ENCODE measurements at places on chromosomes 3 and 15.

GRCh38 chr3:1734494-1735122 lies 364.1 kb upstream of the CNTN4 start:
- no peak for DNase-seq

- no peak for DNase-seq
Measured at GRCh38 chr3:64138046-64138445, 87.2 kb downstream of the PRICKLE2 start.

GRCh38 chr3:72043204-72044133 lies 258.5 kb upstream of the PROK2 start:
- DNase-seq = no peak

DNA sequence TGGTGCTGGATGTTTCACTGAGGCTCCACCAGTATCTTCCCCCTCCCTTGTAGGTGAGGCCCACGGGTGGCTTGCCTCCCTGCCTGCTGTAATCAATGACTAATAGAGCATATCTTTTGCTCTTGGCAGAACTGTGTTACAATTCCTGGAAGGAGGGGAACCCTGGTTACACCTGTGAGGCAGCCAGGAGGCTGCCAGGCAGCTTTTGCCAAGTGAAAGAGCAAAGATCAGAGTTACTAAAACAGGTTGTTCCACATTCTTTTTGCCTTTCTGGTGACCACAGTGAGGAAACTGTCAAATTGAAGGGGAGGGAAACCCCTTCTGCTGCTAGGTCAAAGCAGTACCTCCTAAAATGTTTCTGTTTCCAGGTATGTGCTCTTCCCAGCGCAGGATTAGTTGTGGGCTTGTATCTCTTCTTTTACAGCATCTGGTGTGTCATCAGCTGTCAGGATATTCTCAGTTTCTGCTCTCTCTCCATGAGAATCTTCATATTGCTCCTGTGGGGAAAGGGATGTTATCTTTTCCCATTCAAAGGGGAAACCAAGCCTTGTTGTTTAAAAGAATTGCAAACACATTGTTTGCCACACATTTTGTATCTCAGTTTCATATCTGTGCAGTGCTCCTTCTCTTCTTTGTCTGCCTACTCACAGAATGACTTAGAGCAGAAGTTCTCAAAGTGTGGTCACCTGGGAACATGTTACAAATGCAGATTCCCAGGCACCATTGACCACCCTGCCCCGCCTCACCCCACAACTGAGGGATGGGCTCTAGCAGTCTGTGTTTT lies 137.4 kb upstream of the UMPS start:
- no peak for DNase-seq

DNA sequence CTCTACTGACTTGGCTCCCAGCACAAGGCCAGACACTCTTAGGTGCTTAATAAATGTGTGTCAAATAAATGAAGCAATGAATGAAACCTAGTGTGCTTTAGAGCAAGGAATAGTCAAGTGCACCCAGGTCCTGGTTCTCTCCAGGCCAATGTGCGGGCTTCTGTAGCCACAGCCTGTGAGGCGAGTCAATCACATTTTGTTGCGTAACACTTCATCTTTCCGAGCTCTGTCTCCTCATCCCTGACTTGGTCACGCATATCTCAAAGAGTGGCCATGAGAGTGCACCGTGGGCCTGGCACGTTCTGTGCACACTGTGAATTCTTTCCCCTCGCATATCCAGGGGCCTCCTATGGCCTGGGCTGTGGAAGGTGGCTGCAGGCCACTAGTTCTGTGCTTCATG lies 11.4 kb upstream of the SH3GL3 start:
- DNase-seq = no peak

- no peak for DNase-seq
Measured at GRCh38 chr3:38990621-38991020, 61.1 kb downstream of the SCN11A start.

GRCh38 chr15:41669701-41670100 lies 9.5 kb downstream of the MGA start:
- DNase-seq = no peak

DNA sequence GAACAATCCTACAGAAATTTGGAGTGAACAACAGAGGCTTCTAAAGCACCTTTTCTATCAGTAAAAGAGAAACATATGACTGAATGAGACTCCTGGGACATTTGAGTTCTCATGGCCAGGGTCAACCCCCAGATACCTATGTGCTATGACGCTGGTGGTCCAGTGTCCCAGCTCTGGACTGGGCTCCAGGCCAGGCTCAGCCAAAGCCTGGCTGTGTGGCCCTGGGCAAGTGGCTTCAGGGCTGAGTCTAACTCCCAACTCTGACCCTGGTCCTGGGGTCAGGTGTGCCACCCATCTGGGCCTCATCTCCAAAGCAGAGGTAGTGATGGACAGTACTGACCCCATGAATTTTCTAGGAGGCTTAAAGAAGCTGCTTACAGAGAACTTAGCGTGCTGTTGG lies 147.8 kb downstream of the FBLN2 start:
- no peak for DNase-seq

DNA sequence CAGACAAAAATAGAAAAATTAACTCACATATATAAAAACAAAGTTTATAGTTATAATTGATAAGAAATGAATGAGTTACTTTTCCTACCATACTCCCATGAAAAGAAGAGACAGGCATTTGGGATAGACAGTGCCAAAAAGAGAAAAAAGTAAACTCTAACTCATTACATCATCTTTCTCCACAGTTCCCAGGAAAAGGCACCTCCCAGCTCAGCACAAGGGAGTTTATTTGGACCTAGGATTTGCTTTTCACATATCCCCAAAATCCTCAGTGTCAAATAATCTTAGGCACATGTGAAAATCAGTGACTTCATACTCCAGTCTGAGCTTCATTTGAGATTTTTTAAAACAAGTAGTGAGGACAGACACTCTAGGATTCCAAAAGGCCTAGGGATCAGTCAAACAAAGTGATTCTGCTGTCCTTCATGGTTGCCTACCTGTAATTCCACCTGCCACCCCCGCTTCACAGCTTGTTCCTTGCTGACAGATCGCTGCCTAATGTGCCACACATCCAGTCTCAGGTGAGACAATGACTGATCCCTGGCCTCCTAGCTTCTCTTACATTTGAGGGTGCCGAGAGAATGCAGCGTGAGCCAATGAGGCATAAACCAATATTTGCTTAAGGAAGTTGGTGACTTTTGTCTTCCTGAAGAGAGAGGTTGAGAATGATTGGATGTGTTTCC lies 573.7 kb downstream of the TBL1XR1 start:
- DNase-seq = no peak

- no peak for DNase-seq
Measured at GRCh38 chr3:108966773-108967172, 13.1 kb upstream of the GUCA1C start.

DNA sequence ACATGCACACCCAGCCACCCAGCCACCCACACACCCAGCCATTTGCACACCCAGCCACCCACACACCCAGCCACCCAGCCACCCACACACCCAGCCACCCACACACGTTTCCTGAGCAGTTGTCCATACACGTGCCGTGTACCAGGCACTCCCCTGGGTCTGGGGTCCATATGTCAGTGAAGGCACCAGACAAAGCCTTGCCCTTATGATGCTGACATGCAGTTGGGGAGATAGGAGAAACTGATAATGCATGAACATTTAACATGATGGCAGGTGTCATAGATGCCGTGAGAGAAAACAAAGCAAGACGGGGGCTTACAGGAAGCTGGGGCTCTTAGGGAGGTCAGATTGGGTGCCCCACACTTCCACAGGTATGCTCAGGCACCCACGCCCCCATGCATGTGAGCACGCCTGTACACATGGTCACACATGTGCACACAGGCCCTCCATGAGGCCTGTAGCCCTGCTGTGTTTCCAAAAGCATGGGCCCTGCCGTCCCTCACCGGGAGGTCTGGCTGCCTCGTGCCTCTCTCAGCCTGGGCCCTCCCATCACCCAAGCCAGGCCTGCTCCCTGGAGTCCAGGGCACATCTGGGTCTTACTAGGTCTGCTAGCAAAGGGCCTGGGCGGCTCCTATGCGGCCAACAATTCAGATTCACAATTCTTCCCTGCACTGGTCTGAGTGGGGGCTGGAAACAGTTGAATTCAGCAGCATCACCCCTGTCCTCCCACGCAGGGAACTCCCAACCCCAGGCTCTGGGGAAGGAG lies 3.6 kb upstream of the DNAJB8 start:
- DNase-seq = no peak

DNA sequence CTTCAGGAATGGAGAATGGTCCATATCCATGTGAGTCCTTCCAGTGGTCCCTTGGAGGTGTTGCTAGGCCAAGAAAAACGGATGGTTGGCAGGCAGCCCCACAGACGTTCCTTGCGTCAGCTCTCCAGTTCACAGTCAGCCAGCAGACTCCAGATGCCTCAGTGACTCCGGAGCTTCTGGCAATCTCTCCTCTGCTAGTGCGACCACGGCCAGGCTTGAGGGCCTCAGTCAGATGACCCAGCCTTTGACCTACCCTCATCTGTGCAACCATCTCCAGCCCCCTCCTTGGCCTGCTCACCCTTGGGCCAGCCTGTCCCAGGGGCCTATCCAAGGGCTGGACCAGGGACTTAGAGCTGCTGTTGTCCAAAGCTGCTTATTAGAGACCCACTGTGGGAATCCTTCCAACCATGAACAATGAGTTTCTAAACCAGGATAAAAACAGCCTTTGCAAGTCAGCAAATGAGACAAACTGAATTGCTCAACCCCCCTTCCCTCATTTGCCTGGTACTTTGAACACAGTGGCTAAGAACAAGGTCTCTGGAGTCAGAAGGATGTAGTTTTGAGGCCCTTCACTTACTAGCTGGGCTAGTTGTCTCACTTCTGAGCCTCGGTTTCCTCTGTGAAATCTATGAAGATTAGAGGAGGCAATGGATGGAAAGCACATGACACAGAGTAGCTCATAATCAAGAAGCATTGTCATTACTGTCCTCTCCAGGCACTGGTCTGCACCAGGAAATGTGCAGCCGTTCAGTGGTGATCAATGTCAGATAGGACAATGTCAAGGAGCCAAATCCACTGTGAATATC lies 44.8 kb downstream of the ANP32A start:
- no peak for DNase-seq

DNA sequence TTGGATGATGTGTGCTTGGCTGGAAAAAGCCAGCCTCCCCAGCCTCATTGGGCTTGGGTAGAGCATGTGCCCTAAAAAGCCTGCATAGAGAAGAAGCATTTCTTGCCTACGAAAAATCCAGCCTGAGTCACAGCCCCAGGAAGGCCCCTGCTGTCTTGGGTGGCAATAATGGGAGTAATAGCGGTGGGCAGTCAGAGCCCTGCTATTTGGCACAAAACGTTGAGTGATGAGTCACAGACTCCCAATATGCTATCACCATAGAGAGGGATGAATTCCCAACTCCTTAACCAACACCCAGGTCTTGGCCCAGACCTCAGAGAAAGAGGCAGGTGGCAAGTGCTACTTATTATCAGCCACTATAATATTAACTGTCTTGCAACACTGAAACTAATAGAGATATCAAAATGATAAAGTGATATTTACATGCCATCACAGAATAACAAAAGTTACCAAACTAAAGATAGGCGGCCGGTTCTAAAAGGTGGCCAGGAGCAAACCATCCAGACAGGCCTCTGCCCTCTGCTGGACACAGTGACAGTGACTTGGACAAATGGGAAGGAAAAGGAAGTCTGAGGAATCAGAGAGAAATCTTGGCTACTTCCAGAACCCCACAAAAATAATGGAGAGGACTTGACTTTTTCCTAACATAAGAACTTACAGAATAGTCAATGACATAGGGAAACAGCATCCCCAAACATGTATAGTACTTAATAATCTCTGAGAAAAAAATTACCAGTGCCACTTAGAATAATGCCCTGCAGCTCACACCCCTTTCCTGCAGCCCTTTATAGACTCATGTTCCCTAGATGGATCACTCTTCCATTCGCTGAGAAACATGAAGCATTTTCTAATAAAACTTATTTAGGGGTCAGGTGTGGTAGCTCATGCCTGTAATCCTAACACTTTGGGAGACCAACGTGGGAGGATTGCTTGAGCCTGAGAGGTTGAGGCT lies 51.9 kb upstream of the MUC13 start:
- no peak for DNase-seq

GRCh38 chr3:174243171-174243570 lies 616.0 kb upstream of the NAALADL2 start:
- DNase-seq = no peak

DNA sequence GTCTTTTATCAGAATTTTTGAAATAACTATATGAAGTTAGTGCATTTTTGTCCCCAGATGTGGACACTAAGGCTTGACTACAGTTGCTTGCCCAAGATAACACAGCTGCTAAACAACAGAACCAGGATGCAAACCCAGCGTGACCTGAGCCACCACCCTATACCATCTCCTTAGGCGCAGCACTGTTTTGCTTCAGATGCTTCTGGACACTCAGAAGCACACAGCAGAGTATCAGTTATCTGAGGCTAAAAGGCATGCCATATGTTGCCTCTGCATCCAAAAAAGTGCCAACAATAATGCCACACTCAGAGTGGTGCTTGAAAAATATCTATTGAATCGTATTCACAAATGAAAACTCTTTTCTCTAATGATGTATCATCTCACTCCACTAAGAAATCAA lies 24.5 kb downstream of the KCNMB2 start:
- DNase-seq = no peak

DNA sequence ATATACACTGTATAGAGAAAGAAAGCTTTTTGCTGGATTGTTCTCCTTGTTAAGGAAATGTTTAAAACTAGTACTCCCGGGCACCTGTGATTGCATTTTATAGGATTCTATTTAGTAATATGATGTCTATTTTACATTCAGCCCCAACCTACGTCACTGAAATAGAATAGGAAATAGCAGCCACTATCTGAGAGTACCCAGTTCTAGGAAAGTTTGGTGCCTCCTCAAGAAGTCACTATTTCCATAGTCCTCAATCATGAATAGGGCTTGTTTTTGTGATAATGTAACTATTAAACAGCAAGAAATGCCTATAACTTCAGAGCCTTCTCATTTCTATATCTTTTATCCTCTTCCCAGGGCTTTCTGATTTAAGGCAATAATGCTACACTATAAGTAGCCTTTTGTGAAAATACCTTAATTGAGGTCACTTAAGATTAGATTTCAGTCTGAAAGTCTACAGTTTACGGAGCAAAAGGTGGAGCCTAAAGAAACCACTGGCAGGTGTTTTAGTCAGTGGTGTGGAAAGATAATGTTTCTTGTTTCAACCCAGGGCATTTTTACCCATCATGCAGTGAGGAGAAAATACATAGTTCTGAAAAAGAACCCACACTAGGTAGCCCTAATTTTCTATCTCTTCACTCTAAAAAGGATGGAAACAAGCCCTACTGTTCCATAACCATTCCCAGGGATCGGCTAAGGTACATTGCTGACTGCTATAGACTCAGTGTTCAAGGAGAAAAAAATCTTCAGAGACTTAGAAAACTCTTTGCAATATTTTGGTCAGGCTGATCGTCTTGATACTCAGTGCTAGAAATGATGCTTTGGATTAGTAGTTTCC lies 38.7 kb downstream of the TIGIT start:
- no peak for DNase-seq

- no peak for DNase-seq
Measured at GRCh38 chr15:69305204-69305931, 6.7 kb downstream of the PAQR5 start.

GRCh38 chr3:120450600-120451271 lies at the start of gene FSTL1:
TSS of gene FSTL1 (minus strand) at chr3:120450992. CDS start at chr3:120450746, 246 bp downstream.
- peak; percentile 5 for DNase-seq
